ENCODE measurements at places on chromosomes 12 and 14.

- no peak for DNase-seq
Measured at GRCh38 chr12:105099356-105099755, 8.2 kb upstream of the WASHC4 start.

GRCh38 chr12:89863968-89864367 lies 155.3 kb upstream of the ATP2B1 start:
- no peak for DNase-seq

GRCh38 chr12:44379831-44380230 lies 496.3 kb downstream of the NELL2 start:
- no peak for DNase-seq

DNA sequence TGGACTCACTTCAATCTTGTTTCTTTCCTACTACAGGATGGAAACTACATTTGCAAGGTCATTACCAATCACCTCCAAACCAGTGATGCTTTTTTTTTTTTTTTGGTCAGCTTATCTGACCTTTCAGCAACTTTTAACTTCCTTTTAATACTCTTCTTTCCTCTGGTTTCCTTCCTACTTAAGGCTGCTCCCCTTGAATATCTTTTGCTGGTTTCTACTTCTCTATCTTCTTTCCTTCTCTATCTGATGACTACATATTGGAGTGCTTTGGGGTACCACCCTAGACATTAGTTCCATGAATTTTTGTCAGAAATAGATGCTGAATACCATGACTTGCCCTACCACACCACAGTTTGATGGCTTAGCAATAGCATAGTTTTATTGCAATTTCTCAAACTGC lies 197.7 kb upstream of the DDHD1 start:
- no peak for DNase-seq

GRCh38 chr12:30134229-30134628 lies 350.5 kb upstream of the TMTC1 start:
- DNase-seq, result no peak

DNA sequence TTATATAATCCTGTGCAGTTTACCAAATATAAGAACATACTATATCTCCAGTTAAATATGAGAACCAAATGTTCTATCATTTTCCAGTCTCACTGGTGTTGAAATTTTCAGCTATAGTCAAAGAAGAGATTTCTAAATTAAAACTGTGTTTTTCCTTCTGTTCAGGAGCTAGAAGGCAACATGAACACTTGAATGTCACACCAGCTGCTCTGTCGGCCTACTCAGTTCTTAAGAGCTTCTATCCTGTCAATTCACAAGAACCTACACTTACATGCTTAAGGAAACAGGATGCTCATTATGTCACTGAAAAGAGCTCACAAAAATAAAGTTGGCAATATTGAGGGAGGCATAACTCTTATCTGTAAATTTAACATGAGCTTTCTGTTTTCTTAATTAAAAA lies 43.1 kb downstream of the ATP2B1 start:
- DNase-seq, result no peak

DNA sequence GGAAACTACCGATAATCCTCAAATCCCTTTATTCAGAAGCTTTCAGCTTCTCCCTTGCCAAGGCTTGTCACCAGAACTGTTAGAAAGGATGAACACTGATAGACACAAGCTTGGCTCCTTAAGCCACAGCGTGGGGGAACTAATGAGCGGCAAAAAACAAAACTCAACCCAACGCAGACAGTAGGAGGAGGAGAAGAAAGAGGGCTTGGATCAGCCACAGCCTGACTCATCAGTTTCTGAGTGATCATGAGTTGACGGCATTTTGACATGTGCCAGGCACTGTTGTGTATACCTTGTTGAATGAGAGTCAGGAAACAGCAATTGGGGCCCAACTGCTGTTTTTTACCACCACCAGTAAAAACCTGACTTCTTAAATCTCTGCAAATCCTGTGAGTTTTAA lies 23.7 kb downstream of the PLXNC1 start:
- DNase-seq, result no peak

GRCh38 chr12:123532808-123533649 lies 490 bp downstream of the RILPL1 start:
- peak; percentile 76 for DNase-seq

- DNase-seq, result no peak
Measured at GRCh38 chr14:79661752-79662151, 549.6 kb downstream of the DIO2 start.

- no peak for DNase-seq
Measured at GRCh38 chr12:11805680-11806079, 156.2 kb downstream of the ETV6 start.

GRCh38 chr12:101086490-101087135 lies 123.4 kb downstream of the SLC5A8 start:
- DNase-seq, result peak; percentile 38

DNA sequence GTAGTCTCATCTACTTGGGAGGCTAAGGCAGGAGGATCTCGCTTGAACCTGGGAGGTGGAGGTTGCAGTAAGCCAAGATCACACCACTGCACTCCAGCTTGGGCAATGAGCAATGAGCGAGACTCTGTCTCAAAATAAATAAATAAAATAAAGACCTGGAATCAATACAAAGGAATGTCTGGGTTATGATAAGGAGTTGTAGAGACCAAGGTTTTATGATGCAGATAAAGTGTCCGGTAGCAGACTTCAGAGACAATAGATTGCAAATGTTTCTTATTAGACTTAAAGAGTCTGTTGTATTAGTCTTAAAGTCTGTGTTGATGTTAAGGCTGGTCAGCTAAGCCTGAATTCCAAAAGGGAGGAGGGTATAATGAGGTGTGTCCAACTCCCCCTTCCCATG lies 35.2 kb upstream of the RNASE1 start:
- DNase-seq, result no peak

GRCh38 chr14:100079726-100080005 lies 14.4 kb downstream of the EVL start:
- DNase-seq, result no peak

DNA sequence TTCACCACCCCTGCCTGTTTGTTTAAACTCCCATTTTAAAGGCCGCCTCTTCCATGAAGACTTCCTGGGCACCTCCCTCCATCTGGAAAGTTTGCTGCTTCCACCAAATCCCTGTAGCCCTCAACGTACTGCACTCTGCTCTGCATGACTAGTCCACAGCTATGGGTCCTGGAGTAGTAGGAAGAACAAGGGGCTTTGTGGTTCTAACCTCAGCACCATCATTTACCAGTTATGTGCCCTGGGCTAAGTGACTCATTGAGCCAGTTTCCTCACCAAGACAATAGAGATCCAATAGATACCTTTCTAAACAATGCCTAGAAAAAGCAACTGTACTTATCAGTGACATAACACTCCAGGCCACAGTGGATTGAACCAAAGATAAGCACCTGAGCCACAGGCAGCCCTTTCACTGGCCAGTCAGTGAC lies 8.5 kb upstream of the LTBP2 start:
- no peak for DNase-seq

Data from right hindlimb (tissue), 1 donor.